AML-193 (cell line): ENCODE measurements at places on chromosomes 11 and 22.

DNA sequence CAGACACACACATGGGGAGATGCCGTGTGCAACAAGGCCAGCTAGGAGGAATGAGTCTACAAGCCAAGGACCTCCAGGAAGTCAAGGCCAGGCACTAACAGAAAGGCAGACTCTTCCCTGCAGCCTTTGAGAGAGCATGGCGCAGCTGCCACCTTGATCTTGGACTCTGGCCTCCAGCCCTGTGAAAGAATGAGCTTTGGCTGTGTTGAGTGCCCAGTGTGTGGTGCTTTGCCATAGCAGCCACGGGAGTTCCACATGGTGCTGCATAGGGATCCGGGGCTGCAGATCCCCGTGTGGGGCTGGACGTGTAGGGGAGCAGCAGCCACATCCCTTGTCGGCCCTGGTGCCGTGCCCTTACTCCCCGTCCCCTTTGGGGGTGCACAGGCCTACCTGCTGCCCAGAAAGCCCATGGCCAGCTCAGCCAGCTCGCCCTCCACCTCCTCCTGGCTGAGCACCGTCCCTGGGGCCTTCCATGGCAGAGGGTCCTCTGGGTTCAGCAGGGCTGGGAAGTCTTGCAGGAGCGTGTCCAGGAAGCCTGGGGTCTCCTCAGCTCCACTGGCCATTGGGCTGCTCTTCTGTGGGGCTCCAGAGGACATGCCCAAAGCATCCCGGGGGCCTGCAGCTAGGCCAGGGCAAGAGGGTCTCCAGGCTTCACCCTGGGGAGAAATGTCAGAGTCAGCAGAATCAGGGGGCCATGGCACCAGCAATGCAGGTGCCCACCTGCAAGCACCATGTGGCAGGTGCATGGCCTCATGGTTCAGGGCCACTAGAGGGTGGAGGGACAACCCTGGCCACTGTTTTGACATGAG, 7.0 kb downstream of the PPM1F start:
- no peak for DNase-seq

- DNase-seq, result no peak
These were observed 121.6 kb downstream of the LDLRAD3 start for GRCh38 chr11:36065436-36065835.

- peak; percentile 45 for DNase-seq
These were observed 7.2 kb upstream of the IL18BP start for GRCh38 chr11:71991494-71991893.

- DNase-seq, result no peak
These were observed 12.3 kb upstream of the MPZL2 start for GRCh38 chr11:118276422-118276821.

DNA sequence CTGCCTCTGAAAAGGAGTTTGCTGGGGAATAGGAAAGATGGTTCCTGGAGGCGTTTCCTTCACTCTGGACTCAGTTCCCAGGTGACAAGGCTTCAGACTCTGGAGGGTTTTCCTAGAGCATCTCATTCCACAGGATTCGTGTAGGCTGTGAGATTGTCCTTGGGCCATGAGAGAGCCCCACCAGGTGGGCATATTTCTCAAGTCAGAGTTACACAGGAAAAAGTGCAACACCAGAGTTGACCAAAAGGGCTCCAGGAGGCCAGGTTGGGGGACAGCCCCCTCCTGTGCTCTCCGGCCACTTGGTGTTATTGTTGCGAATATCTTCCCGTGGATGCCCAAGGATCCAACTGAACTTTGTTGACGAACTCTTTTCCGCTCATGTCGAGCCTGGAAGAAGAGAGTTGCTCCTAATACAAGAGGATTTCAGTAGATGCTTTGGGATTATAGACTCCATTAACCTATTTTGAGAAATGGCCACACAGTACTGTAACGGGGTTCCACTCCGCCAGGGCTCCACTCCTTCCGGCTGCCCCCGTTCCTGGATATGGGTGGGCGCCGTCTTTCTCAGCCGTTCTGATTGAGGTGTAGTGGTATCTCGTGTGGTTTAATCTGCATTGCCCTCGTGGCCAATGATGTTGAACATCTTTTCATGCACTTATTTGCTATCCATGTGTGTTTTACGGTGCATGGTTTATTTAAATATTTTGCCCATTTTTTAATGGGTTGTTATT, 580.3 kb downstream of the BRD1 start:
- DNase-seq, result no peak
